ENCODE measurements at places on chromosomes 7 and 10.

- DNase-seq = no peak
Measured at GRCh38 chr10:10798102-10798863, 219.4 kb upstream of the CELF2 start.

DNA sequence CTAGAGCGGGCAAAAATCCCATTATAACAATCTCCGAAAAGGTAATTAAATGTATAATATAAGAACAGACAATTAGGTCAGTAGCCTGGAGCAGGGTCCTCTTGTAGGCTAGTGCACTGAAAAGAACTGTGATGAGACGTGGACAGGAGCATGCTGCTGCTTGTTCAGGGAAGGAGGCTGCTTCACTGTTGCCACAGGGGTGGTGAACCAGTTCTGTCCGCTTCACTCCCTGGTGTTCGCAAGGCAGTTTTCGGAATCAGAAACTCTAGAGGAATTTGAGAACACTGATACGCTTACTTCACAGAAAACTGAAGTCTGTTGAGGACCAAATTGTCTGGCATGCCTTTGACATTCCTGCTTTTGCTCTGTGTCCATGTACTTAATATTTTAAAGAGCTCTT, 17.4 kb downstream of the ZNRF2 start:
- no peak for DNase-seq

GRCh38 chr10:92080244-92080643, 156.7 kb downstream of the BTAF1 start:
- no peak for DNase-seq

GRCh38 chr7:50285269-50285668, 19.2 kb upstream of the IKZF1 start:
- no peak for DNase-seq

DNA sequence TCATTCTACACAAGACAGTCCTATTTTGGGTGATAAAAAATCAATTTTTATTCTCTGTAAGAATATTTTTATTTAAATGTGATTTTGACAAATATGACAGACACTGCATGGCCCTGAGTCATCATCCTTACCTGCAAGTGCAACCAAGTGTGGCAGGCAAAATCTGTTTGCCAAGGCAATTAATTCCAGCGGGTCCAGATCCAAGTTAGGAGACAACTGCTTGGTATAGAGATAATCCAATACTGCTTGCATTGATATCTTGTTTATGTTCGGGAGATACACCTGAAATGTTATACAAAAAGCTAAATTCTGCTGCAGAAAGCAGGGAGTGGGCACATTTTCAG, 66.2 kb downstream of the RHOBTB1 start:
- DNase-seq = no peak

- DNase-seq = no peak
Measured at GRCh38 chr7:7384228-7384627, 151.4 kb downstream of the COL28A1 start.

GRCh38 chr10:16182688-16183087, 254.1 kb upstream of the PTER start:
- no peak for DNase-seq

DNA sequence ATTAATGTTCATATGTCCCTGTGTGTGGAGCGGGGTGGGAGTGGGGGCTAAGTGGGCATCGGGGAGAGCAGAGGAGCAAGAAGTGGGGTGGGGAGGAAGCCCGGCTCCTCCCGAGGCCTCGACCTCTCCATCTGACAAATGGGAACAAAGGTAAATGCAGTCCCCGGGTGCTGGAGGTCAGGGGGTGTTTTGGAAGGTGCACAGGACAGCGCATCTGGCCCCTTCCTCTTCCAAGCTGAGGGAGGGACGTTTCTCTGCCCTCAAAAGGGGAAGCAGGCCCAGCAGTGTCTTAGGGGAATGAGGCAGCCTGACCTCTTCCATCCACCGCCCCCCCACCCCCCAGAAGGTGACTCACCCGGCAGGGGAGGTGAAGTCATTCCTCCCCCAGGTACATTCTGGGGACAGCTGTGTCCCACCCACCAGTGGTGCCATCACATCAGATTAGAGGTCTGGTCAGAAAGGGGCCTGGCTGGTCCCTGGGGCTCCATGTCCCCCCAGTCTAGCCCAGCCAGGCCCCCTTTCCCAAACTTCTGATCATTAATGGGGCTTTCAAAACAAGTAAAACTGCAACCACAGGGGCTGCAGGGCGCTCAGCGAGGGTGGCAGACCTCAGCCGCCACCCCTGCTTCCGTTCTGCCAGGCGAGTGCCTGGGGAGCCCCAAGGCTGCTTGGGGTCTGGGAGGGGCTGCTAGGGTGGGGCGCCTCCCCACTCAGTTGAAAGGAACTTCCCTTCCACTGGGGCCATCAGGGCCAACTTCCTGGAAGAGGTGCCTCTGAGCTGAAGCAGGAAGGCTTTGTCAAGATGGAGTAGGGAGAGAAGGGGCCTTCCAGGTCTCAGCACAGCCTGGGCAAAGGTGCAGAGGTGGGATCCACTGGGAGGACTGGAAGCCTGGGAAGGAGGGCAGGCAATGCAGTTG, 10.8 kb downstream of the LFNG start:
- DNase-seq = no peak

DNA sequence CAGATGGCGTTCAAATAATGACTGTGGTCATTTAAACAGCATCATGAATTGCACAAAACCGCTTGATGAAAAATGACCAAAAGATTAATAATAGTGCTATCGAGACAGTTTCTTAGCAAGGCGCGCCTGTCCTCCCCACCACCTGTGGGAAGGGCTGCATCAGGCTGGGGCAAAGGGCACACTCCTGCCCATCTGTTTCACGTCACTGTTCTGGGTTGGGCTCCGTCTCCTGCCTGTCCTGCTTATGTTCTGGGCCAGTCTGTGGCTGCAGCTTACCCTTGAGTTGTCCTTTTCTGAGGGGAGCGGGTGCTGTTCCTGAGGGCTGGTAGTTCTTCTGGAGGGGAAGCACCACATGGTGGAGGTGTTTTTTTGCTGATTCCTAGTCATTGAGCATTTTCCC, 13.3 kb downstream of the RBM17 start:
- DNase-seq = no peak

DNA sequence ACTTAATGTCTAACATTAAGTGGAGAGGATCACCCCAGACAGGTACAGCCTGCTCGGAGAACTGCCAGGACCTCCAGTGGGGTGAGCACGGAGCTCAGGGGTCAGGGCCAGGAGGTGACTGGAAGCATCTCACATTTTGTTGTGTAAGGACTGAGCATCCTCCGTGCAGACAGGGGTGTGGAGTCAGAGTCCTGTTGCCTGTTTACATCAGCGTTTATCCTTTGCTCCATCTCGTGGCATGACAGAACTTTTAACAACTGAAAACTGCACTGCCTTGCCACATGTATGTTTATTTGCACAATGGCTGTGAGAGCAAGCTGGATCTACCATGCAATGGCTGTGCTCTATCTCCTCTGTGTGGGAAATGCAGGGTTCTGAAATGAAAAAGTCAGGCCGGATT, 175.4 kb upstream of the AKR1E2 start:
- DNase-seq = no peak

DNA sequence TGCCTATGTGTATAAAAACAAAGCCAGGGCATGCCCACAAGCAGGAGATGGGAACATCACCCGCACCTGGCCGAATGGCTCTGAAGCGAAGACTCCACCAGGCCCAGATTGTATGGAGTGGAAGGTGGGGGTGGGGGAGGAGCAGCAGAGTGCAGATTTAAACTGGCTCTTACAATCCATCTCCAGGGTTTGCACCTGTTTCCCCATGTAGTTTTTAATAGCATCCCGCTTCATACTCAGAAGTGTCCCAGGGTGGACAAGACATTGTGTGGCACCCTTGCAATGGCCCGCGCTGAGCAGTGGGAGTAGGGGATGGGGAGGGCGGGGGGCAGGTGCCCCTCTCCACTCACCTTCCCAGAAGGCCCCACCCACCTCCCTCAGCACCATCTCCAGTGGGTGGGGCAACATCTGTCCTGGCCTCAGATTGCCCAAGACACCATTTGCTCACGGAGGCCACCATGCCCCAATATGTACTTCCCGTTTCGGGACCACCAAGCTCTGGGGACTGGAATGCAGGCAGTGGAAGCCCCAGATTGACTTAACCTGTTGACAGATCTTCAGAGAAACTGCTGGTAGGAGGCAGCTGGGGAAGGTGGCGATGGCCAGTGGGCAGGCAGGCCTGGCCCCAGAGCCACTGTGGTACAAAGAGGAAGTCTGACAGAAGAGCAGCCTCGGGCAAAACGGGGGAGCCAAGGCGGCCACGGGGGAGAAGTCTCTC, 23.0 kb downstream of the VSIR start:
- DNase-seq = peak; percentile 38

GRCh38 chr10:30701451-30702173, 72.1 kb upstream of the LYZL2 start:
- DNase-seq = peak; percentile 0

Data from NCI-H187 (cell line).